ACHN (cell line): ENCODE measurements at places on chromosomes 3 and 15.

- DNase-seq: no peak
These were observed 40.8 kb downstream of the CLSTN2 start for GRCh38 chr3:139975594-139976365.

GRCh38 chr3:44424758-44425157, 52.7 kb downstream of the ZNF445 start:
- no peak for DNase-seq

DNA sequence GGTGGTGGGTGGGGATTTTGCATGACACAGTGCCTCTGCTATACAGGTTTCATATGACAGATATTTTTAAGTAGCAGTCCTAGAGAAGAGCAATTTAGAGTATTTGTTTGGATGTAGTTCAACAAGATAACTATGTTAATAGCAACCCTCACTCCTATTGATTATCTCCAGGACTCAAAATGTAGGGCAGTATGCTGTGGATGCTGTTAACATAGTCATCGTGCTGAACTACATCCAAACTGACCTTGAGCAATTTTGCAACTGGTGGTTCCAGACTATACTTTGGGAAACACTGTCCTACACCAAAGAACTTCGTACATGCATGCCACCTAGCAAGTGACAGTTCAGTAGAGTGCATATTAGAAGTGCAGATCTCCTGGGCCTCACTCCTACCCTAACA, 117.6 kb downstream of the IL5RA start:
- no peak for DNase-seq

GRCh38 chr3:168865022-168865551, 769.4 kb upstream of the GOLIM4 start:
- peak; percentile 37 for DNase-seq

- DNase-seq: no peak
These were observed 5.2 kb downstream of the EXOSC7 start for GRCh38 chr3:44981220-44981619.

DNA sequence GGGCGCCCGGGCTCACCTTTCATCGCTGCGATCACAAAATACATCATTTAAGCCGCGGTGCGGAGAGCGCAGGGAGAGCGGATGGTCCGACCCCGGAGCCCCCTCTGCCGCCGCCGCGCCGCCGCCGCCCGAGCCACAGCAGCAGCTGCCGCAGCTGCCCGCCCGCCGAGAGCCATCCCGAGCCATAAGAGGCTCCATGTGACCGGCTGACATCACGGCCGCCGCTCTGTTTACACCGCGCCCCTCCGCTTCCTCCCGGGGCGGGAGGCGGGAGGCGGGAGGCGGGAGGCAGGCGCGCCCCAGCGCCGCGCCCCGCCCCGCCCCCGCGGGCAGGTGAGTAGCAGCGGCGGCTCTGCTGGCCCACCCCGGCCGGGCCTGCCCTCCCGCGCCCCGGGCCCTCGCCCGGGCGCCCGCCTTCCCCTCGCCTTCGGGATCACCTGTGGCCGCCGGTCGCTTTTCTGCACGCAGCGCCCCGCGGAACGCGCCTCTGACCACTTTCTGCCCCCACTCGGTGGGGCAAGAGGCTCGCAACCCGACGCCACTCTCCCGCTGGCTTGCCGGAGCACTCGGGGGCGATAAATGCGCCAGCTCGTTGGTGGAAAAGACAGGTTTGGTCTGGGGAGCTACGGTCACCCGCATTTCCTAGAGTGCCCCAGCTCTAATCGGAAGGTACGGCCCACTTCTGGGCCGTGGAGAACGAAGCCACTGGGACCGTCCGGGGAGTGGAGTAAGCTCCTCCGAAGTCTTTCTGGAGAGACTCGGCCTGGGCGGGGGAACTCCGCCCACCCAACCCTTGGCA, 113.6 kb upstream of the ICE2 start:
- peak; percentile 23 for DNase-seq
